ENCODE measurements at places on chromosomes 16 and 17.

DNA sequence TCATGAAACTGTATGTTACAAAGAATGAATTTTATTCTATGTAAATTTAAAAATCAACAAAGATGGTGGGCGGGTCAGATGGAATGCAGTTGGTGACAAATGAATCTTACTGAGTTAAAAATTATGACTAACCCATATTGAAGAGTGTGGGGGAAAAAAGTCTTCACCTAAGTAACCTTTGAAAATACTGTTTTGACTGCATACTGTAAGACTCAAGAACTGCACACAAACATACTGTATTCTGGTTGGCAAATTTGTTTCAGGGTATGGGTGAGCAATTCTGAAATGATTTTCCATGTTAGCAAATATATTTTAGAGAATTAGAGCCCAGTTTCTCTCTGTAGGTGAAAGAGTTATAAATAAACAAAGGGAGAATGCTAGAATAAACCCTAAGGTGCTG, 153.7 kb upstream of the KCNJ18 start:
- DNase-seq: no peak

- peak; percentile 84 for DNase-seq
Observed at GRCh38 chr16:50282010-50282538, 15.7 kb downstream of the ADCY7 start.

- DNase-seq: no peak
Observed at GRCh38 chr17:35073991-35074627, 10.6 kb upstream of the RFFL start.

- no peak for DNase-seq
Observed at GRCh38 chr17:75238020-75238580, 23.3 kb downstream of the GGA3 start.

- DNase-seq: no peak
Observed at GRCh38 chr17:79131274-79131635, 56.6 kb downstream of the ENGASE start.

- no peak for DNase-seq
Observed at GRCh38 chr16:67855789-67856188, 8.3 kb upstream of the CENPT start.

GRCh38 chr16:1300664-1301476, 8.6 kb upstream of the UBE2I start:
- peak; percentile 80 for DNase-seq

All from aorta (tissue), 5 donors.